GDM1 (cell line): ENCODE measurements at places on chromosomes 6 and 20.
A peak's percentile ranks its signal among the peaks of the same experiment; 100 is the strongest.

- DNase-seq, result no peak
Observed at GRCh38 chr6:50070101-50070500, 20.4 kb upstream of the DEFB112 start.

DNA sequence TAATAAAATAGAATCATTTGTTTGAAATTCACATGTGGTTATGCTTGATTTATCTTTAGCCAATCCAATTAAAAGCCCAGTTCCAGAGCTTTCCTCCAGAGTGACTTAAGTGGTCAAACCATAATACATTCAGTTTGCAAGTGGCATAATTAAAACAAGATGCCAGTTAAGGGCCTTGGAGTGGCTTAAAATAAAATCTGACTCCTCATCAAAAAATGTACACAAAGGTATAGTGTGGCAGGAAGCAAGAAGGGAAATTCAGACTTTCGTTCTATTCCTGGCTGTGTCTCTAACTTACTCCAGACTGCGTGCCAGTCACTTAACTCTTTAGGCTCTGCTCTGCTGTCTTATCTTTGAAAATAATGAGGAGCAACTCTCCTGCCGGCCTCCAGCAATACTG, 251.3 kb upstream of the PRND start:
- DNase-seq, result no peak

GRCh38 chr20:61189534-61189933, 62.5 kb upstream of the CDH4 start:
- no peak for DNase-seq

GRCh38 chr6:139765825-139766285, 391.4 kb upstream of the CITED2 start:
- no peak for DNase-seq

DNA sequence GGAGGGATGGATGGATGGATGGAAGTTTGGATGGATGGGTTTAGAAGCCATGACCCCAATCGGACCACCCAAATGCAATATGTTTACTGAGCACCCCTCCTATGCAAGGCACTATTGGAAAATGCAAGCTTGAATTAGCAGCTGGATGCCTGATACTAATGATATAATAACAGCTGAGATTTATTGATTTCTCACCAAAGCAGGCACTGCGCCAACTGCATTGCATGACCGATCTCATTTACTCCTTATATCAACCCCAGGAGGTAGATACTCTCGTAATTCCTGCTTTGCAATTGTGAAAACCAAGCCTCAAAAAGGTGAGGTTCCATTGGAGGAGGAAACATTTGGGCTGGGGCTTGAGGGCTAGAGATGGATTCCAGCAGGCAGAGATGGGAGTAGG, 89.7 kb downstream of the KCNB1 start:
- no peak for DNase-seq

DNA sequence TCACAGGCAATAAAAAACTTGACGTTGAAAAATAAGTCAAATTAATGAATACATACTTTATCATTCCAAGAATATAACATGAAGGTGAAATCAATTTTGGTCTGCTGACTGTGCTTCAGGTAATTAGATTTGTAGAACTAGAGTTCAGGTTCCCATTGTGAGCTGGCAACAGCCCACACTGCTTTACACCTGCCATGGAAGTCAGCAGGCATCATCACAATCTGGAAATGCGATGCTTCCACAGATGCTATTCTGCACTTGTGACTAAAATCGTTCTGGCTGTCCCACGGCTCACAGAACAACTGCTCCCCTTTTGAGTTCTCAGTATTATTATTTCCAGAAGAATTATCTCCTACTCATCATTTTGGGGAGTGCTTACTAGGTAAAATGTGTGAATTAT, 62.6 kb upstream of the THEMIS start:
- no peak for DNase-seq

DNA sequence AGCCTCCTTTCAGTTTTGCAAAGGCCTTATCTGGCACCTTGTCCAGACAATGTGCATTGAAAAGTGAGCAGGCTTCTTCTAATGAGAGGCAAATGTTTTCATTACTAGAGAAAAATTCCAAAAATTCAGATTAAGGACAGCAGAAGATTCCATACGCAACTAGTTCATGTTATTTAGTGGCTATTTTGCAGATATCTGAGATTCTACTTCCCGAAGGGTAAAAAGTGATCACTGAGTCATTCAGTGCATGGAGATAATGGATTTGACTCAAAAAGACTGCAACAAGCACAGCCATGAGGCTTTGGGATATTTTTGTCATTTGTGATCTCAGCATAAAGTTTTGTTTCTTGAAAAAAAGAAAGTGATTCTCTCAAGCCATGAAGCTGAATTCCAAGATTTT, 29.9 kb downstream of the METTL24 start:
- DNase-seq, result no peak

- no peak for DNase-seq
Observed at GRCh38 chr20:49674383-49675352, 39.0 kb downstream of the B4GALT5 start.

DNA sequence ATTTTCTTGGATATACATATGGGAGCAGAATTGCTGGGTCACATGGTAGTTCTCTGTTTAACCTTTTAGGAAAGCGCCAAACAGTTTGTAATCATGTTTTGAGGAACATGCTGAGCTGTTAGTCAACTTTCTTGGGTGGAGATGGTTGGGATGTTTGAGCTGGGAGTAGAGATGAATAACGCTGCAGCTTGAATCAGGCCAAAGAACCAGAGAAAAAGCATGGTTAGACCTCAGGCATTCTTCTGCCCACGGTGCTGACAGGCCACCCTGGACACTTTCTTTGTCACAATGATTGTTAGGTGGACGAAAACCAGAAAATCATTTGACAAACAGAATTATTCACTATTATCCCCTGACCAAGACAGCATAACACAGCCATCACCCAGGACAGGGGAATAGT, 66.8 kb downstream of the PRDM1 start:
- no peak for DNase-seq

- DNase-seq, result no peak
Observed at GRCh38 chr6:162154001-162154400, 573.6 kb downstream of the PRKN start.

GRCh38 chr6:69973138-69973537, 106.8 kb downstream of the COL19A1 start:
- no peak for DNase-seq

DNA sequence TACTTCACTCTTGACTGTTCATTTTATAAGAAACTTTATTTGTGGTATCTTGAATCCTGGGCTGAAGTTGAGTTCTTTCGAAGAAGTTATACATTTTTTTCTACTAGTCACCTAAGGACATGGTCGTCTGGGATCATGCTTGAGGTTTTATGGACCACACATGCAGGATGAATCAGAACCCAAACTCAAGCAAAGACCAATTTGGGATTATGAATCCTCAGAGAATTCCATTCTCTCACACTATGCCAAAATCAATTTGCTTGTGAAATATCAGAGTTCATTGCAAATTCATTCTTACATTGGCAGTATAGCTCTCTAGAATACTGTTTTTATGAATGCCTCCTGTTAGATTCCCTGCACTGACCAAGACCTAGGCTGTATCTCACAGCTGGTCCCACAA, 114.3 kb upstream of the HDAC2 start:
- DNase-seq, result no peak

- DNase-seq, result no peak
Observed at GRCh38 chr6:93584300-93584699, 164.9 kb upstream of the EPHA7 start.

DNA sequence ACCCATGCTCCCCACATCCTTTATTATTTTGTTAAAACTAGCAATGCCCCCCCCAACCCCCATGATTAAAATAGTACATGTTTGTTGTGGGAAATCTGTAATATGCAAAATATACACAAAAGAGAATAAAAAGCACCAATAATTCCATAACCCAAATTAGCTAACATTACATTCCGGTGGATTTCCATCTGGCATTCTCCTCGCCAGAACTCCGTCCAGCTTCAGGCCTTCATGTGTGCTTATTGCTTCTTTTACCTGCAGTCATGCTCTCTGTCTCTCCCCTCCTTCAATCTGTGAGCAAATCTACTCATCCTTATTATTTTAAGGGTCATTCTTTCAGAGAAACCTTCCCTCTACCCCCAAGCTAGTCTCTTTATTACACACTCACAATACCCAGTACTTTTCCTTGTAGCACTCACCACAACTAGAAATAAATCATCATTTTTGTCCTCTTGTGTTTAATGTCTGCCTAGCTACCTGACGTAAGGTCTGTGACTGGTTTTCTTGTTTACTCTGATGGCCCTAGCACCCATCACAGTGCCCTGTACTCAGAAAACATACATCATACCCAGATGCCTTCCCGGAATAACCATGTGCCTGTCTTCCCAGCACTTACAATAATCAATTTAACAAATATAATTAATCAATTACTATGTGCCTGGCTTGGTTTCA, 25.6 kb upstream of the IER3 start:
- DNase-seq, result no peak

DNA sequence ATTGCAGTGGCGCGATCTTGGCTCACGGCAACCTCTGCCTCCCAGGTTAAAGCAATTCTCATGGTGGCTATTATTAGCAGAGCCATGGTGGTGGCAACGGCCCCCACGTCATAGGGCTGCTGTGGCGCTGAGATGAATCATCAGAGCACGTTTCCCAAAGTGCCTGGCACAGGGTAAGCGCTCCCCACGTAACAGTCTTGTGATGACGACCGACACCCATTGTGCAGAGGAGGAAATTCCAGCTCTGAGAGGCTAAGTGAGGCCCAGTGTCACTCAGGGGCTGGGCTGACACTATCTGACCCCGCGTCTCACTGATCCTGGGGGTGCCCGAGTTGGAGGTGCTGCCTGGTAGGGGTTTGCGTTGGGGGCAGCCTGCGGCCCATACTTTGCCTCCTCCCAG, 16.2 kb downstream of the SUN5 start:
- no peak for DNase-seq

DNA sequence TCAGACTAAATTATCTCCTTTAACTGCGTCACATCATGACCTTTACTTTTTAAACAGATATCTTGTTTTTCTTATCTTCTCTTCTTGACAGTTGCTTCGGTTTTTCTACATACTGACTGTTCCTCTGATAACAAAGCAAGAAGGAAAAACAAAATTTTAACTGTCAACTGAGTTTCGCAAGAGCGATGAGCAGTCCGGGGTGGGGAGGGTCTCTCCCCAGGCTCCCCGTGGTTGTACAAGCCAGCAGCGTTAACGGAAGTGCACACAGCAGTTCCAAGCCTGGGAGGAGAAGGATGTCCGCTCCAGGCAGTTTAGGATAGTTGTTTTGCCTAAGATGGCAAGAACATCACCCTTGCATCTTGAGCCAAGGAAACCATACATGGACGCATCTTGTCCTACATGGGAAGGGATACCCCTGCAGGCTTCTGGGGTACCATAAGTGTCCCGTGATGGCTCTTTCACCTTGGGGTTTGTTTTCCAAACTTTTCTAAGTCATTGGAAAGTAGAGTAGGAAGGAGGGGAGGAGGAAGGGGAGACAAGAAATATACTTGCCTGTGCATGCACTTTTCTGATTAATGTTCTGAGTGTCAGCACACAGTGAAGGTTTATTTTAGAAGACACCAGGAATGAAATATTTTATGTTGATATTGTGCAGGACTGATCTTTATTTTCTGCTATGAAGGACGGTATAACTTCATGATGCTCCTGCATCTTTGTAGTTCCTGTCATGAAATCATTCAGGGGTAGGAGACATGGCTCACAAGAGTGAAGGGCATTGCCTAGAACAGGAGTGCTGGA, 20.8 kb downstream of the SLC24A3 start:
- no peak for DNase-seq

GRCh38 chr6:116326181-116326671, 44.5 kb upstream of the DSE start:
- no peak for DNase-seq

DNA sequence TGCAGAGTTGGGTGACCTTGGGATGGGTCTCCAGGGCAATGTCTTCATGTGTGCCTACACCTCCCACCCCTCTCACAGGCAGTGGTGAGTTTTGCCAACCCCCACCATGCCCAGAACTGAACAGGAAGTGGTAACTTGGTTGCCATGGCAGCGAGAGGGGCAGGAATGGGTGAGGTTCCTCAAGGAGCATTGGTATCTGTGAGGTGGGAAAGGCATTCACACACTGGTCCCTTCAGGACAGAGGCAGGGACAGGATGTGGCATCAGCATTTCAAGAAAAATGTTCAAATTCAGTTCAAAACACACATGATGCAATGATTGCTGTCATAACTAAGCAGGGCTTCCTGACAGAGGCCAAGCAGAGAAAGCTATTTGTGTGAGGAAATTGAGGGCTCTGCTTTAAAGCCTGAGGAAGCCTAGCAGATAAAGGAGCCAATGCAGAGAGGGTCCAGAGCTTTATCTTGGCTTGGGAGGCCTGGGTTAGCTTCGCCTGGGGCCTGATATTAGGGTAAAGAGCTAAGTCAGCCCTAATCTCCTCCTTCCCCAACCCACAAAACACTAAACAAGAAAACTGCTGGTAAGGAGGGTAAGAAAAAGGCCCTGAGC, 551 bp downstream of the TREML2 start:
- peak; percentile 86 for DNase-seq

GRCh38 chr6:169991913-169992312, 240.5 kb downstream of the ERMARD start:
- DNase-seq, result no peak

GRCh38 chr6:157832250-157832967, 9.4 kb downstream of the SNX9 start:
- DNase-seq, result no peak

- no peak for DNase-seq
Observed at GRCh38 chr6:4581468-4582385, 194.5 kb upstream of the CDYL start.

GRCh38 chr6:108359901-108360882, 65.3 kb downstream of the AFG1L start:
- peak; percentile 39 for DNase-seq

- DNase-seq, result no peak
Observed at GRCh38 chr6:26332843-26333242, 32.2 kb upstream of the BTN3A2 start.

DNA sequence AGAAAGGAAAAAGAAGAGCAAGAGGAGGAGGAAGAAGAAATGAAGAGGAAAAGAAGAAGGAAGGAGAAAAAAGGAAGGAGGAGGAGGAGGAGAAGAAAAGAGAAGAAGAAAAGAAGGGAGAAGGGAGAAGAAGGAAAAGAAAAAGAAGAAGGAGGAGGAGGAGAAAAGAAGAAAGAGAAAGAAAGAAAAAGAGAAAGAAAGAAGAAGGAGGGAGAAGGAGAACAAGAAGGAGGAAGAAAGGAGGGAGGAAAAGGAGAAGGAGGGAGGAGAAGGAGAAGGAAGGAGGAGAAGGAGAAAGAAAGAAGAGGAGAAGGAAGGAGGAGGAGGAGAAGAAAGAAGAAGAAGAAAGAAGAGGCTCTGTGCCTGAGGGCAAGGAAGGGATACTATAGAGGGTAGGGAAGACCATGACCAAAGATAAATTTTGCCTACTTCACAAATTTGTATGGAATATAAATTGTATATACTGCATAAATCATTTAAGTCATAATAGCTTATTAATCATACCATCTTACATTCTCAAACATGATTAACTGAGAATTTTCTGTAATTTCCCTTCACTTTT, 55.7 kb downstream of the SESN1 start:
- DNase-seq, result no peak
